ENCODE measurements at places on chromosomes 1 and 21.

DNA sequence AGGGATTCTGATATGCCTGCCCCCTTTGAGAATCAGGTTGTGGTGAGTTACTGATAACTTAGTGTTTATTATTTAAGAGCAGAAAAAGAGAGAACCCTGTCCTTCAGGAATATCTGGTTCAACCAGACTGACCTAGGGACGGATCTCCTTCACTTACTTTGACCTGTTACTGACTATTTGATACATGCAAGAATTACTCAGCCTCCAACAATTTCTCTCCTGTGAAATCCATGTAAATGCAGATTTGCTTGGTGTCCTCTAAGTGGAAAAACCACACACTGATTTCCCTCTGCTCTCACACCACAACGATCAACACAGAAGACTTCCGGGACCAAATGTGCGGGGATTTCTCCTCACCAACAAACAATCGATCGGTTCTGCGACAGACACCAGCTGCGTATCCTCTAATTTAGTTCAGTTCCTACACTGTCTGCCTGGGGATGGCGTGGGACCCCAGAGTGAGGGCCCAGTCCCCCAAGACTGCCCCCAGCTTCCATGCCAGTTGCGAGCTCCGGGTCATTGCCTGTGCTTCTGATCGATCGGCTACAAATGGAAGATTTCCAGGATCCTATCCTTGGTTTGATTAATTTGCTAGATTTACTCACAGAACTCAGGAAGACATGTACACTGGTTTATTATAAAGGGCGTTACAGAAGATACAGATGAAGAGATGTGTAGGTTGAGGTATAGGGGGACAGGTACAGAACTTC is 51.7 kb downstream of the BACE2 start:
- DNase-seq, result no peak

DNA sequence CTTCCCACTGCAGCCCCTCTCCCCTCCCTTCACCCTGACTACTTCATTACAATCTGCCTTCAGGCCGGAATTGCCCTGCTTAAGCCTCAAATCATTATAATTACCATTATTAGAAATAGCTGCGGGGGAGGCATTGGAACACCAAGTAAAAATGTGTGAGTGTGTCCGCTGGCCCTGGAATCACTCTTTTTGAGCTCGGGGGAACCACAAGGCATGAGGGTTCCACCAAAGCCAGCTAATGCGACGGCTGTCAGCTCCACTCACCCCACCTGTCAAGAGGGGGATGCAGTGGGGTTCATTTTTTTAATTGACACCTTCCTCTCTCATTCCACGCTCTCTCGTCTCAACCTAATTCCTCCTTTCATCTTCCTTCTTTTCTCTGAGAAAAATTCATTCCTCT is 177.2 kb downstream of the PBX1 start:
- DNase-seq, result no peak

DNA sequence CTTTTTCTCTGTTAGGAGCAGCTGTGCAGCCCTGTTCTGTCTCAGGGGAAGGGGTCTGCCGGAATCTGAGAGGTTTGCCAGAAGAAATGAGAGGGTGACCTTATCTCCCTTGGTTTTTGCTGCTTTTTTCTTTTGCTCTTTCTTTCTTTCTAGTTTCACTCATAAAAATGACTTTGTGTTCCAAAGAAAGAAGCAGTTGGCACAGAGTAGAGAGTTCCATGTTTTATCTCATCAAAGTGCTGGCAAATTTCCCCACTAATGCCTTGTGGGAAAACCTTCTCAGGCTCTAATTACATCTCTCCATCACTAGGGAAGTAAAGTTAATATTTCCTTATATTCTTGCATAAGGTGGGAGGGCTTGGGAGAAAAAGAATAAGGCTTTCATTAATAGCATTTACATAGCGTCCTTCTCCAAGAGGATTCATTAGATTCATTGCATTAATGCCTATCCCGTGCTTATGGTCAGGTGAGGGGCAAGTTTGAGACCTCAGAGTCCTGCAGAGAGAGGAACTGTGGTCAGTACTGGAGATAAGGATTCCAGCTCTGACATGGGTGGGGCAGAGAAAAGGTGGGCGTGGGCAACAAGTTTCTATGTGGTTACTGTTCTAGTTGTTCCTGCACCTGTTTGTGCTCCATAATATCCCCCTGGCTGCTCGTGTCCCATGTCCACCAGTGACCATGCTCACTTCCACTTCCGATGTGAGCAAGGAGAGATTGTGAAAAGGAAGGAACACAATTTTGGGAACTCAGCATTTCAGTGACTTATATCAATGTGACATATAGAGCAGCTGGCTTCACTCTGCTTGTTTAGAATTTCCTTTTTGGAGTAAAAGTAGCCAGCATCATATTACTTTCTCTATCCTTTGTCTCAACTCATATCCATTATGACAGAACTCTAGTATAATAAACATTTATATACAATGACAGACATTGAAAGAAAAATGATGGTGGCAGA is 79.5 kb downstream of the DISC1 start:
- no peak for DNase-seq

DNA sequence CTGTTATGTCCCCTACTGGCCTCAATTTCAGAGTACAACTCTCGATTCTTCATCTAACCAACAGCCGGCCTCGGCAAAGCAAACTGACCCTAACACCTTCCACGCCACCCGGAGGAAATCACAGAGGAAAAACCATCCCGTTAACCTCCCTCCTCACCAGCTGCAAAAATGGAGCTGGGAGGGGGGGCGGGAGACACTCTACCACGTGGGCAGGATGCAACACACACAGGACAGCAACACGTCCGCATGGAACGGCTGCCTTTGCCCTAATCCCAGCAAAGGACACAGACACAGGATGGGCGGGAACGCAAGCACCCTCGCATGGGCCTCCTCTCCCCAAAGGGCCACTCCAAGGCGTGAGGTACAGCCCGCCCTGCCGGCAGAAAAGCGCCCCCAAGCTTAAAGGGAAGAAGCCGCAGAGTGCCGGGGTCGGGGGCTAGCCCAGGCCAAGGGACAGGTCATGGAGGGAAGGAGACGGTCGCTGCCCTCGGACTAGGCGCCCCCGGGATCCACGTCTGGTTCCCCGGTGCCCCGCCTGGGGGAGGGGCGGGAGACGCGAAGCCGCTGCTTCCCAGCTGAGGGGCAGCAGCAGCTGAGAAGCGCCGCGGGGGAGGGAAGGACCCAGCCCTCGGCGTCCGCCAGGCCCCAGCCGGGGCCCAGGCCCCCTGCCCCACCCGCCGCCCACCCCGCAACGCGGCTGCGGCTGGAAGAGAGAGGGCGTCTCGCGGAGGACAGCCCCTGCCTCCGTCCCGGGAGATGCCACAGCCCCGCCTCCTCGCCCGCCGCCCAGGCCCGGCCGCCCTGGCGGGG is 590 bp downstream of the FOXJ3 start:
- no peak for DNase-seq

- no peak for DNase-seq
Measured at GRCh38 chr1:218837051-218837450, 336.6 kb upstream of the LYPLAL1 start.

GRCh38 chr1:119724611-119725218 is 13.0 kb downstream of the PHGDH start:
- DNase-seq, result no peak

GRCh38 chr1:16215882-16216753 is 3.7 kb upstream of the ARHGEF19 start:
- DNase-seq, result peak; percentile 47

DNA sequence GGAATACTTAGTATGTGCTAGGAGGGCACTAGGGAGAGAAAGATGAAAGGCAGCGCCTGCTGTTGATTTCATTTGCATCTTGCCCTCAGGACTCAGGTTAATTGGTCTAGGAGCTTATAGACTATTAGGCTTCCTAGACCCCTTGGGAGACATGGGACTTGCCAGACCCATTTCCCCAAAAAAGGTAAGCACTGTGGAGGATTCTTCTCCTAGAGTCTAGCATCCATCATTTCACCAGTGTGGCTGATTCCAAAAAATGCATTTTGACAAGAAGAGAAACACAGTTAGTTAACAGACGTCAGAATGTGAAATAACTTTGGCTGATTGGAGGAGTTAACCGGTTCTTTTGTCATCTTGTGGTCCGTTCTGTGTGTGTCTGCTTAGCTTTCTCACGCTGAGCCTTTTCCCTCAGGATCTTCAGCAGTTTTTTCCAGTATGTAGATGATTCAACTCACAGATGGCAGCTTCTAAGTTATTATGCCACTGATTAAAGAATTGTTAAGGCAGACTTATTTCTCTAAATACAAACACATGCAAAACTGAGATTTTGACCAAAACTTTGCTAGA is 108.8 kb downstream of the KIF26B start:
- no peak for DNase-seq

DNA sequence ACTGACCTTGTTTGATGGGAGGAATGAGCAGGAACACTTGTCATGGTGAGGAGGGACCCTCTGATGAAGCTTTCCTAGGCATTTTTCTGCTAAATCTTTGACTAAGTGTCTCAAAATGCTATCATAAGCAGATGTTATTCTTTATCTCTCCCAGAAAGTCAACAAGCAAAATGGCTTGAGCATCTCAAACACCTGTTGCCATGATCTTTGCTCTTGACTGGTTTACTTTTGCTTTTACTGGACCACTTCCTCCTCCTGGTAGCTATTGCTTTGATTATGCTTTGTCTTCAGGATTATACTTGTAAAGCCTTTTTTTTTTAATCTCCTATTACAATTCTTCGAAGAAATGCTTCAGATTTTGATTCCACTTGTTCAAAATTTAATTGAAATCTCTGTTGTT is 157.4 kb downstream of the GPR52 start:
- no peak for DNase-seq

DNA sequence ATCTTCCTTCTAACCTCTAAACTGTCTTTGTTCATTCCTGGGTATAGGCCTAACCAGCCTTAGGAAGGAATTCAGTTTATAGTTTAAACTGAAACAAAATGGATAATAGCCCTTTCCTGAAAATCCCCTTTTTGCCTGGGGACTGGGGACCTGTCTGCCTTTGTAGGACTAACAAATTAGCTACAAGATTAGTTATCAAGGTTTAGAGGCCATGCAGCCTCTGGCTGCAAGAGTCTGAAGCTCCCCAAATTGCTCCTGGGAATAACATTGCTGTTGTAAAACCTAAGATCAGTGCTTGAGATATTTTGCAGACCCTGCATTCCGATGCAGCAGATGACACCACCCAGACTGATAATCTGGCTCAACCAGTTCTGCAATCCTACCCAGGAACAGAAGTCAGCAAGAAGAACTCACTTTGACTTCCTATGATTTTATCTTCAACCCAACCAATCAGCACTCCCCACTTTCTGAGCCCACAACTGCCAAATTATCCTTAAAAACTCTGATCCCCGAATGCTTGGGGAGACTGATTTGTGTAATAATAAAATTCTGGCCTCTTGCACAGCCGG is 96.6 kb upstream of the ETV3 start:
- DNase-seq, result no peak

- DNase-seq, result no peak
Measured at GRCh38 chr1:28915031-28915895, 894 bp downstream of the EPB41 start.

- no peak for DNase-seq
Measured at GRCh38 chr1:41803656-41804055, 115.1 kb downstream of the HIVEP3 start.

GRCh38 chr1:168801032-168801745 is 72.2 kb upstream of the DPT start:
- no peak for DNase-seq

DNA sequence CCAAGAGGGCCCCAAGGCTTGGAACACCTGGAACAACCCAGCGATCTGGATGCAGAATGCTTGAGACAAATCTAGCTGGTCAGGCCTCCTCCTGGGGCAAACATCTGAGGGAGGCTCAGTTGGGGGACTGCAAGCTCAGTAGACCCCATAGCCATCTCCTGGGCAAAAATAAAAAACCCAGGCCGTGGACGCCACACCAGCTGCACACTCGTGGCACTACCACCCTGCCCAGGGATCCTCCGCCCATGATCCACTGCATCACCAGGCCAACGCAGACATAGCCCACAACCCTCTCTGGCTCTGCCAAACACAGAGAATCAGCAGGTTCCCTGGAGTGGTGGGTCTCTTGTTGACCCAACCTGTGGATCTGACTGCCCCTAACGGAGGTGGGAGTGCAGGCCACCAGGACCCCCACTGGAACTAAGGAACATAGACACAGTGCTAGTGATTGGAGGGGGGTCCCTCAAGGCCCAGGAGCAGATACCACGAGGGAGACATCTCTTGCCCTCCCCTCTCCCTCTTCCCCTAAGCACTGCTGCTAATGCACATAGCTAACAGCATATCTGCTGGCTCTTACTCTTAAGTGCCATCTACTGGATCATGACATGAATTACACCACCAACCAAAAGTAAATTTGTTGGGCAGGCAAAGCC is 147.2 kb downstream of the CHD1L start:
- DNase-seq, result peak; percentile 19

DNA sequence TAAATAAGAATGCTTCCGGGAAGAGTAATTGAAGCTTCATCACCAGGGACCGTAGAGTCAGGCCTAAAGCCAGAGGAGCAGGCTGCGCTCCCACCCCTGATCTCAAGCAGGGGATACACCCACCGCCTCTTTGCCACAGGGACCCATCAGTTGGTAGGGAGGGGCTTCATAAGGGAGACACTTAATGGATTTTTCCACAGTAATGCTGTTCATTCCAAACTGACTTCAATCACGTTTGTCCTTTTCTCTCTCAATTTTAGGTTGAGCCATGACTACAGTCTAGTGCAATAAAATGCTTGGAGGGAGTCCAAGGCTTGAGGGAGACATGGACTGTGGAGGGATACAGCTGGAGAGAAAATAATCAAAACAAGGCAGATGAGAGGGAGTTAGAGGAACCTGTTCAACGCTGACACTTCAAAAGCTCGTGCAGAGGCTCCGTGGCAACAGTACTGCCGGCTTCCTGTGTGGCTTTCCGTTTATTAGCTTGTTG is 111.5 kb downstream of the SEC16B start:
- no peak for DNase-seq

DNA sequence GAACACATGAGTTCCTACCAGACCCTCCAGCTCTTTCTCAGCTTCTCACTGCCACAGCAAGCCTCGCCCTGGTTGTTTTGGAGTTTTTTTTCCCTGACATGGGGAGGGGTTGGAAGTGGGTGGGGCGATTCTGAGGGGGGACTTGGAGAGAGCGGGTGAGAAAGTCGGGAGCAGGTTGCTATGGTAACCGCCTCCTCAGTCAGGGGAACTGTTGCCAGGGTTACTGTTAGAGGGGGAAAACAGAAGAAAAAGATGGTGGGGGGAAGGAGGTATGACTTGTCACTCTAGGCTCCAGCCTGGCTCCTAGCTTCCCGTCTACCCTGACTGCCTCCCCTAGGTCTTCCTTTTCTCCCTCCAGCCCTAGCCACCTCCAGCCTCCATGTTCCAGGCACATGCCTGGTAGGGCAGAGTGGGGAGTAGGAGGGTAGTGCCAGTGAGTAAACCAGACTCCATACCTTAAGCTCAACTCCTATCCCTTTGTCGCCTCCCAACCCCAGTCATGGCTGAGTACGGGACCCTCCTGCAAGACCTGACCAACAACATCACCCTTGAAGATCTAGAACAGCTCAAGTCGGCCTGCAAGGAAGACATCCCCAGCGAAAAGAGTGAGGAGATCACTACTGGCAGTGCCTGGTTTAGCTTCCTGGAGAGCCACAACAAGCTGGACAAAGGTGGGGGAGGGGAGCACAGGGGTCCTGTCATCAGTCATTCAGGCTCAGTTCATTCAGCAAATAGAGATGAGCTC is 6.0 kb downstream of the PEA15 start:
- no peak for DNase-seq
